ENCODE measurements at places on chromosomes 11 and 22.

DNA sequence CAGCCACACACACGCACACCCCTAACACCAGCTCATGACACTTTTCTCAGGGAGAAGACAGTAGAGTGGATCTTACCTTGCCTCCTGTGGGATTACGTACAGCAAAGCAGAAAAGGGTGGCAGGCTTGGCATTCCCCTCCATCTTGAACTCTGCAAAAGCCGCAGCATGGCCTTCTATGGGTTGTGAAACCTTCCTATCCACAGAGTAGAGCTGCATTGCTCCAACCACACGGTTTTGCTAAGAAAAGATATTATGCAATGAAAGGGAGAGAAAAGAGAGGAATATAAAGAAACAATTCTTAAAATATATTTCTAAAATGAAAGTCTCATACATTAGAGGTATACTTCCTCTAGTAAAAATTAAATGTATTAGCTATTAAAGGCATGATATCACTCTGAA lies 48.8 kb downstream of the CLTCL1 start:
- no peak for DNase-seq

- DNase-seq, result no peak
Observed at GRCh38 chr11:109911488-109911887, 181.7 kb upstream of the ZC3H12C start.

DNA sequence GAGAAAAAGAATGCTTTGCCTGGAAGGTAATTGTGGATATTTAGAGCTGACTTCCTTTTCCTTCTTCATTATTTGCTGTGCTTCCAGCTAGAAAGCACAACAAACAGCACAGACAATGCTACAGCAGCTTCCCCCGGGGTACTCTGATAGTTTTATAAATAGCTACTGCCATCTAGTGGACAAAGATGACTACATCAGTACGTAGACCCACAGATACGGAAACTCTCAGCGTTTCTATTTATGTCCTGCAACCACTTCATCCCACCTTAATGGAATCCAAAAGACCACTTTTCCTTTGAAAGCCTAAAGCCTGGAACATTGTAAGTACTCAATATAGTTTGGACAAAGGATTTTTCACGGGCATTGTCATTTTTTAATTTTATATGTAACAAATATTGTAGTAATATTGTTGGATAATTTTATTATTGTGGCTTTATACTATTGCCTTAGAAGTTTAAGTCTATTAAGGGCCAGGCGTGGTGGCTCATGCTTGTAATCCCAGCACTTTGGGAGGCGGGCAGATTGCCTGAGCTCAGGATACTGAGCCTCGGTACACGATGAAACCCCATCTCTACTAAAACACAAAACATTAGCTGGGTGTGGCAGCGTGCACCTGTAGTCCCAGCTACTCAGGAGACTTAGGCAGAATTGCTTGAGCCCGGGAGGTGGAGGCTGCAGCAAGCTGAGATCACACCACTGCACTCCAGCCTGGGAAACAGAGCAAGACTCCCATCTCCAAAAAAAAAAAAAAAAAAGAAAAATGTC lies 7.5 kb downstream of the HSPA8 start:
- DNase-seq, result peak; percentile 92

DNA sequence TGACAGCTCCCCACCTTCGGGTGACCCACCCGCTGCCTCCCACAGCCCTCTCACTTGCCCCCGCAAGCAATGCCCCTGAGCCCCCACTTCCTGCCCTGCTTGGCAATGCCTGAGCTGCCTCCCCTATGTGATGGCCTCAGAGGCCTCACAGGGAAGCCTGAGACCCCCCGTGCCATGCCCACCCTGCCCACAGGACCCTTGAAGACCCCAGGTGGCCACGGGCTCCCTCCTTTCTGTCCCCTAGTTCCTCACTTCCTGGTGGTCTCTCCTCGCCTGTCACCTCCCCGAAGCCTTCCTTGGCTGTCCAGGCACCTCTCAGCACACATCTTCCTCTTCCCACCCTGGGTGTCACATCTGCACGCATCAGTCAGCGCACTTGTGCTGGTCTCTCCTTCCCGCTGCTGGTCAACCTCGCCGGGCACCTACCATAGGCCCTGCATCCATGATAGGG lies 90.5 kb downstream of the BRD1 start:
- no peak for DNase-seq

DNA sequence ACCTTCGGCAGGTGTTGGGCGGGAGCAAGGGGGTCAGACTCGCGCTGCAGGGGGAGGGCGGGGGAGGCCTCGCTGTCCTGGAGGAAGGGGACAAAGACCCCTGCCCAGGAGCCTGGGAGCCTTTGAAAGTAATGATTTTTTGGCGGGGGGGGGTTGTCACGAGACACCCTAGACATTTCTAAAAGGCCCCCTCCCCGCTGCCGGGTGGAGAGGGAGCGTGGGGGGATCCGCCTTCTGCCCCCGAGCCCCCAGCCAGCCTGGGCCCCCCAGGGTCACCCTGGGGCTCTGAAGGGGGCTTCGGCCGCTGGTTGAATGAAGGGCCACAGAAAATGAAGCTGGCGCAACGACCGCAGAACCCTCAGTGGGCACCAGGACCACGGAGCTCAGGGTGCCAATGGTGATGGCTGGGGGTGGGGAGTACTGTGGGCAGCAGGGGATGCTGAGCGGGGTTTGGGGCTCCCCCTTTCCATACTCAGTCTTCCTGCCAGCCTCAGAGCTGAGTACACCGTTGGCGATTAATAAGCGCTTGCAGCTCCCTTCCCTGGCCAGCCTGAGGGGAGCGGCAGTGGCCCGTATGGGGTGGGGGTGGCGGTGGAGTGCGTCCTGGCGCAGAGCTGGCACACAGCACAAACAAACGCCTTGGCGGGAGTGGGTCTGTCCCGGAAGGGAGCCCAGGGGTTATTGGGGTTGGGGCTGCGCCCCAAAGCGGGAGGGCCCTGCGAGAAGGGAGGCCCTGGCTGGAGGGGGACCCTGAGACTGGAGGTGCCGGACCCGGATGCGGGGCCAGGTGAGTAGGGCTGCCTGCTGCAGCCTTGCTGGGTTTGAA lies 1.2 kb upstream of the DUSP8 start:
- peak; percentile 24 for DNase-seq

DNA sequence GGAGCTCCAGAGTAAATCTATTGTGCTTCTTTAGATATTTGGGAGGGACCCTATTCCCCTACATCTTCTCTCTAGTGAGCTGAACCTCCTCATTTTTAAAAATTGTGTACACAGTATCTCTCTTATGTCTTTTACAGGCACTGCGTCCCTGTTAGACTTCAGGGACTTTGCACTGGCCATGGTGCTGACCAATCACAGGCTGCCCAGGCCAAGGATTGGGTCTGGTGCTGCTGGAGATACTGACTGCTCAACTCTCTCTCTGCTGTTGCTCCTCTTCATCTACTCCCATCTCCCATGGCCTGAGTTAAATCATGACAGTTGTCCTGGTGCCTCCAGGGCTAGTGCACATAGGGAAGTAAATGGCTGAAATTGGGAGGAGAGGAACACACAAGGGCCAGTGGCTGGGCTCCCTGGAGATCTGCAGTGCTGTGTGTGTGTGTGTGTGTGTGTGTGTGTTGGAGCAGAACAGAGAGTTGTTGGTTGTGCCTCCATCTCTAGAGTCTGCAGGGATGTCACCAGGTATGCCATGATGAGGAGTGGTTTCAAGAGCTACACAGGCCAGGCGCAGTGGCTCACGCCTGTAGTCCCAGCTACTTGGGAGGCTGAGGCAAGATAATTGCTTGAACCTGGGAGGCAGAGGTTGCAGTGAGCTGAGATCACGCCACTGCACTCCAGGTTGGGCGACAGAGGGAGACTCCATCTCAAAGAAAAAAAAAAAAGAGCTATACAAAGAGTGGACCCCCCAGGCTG lies 155.3 kb downstream of the ST3GAL4 start:
- no peak for DNase-seq

- DNase-seq, result peak; percentile 51
Observed at GRCh38 chr11:19892876-19893275, 180.2 kb downstream of the NAV2 start.

DNA sequence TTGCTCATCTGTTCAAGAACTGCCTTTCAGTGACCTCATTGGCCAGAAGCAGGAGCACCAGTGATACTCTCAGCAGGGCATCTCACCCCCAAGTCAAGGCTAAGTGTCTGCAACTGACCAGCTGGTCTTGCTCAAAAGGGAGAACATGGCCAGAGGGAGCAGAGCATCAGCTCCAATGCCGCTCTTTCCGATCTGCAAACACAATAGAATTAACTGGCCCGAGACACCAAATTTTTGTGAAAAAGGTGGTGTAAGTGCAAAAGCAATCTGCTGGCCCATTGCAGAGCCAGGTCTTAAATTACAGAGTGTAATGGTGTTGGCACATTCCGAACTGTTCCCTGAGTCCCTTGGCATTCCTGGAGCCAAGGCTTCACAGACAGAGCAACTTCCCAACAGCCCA lies 97.0 kb downstream of the PKNOX2 start:
- no peak for DNase-seq
